ENCODE measurements at places on chromosomes 7 and 10. TPM values are rescaled to one million over a fixed set of nuclear protein-coding genes. Genes with fewer than 3 reads are reported as not detected.

DNA sequence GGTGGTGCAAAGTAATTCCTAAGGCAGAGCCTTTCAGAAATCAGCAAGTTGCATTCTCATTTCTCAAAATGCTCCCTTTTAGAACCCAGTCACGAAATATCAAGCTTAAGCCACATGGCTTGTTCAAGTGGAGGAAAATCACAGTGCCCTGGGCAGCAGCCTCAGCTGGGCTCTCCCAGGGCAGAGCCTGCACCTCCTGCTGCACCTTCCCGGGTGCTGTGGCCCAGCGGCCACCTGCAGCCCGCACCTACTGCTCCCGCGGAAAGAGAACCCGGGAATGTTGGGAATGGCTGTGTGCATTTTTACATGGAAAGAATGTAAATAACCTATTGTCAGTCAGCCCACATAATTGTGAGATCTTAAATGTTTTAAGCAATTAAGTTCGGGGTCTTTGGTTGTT lies 396.5 kb upstream of the VSTM2A start:
- peaks cover 11% of the 10 kb centered on the region for H3K4me1 ChIP-seq
- no peak overlapping the region for H3K4me3 ChIP-seq
- H3K27ac ChIP-seq = no peak overlapping the region
- DNase-seq = peak; percentile 32

- peaks cover 20% of the 10 kb centered on the region for H3K4me1 ChIP-seq
- no peaks in the 10 kb centered on the region for H3K36me3 ChIP-seq
- H3K27ac ChIP-seq = no peak overlapping the region
- DNase-seq = no peak
Observed at GRCh38 chr7:142440219-142440905, 182.5 kb upstream of the PRSS58 start.

GRCh38 chr7:100483722-100484672 lies at the start of gene NYAP1:
Gene NYAP1, plus strand, starts transcription at chr7:100483927. Its CDS starts 1,385 bp downstream, at chr7:100485312.
- H3K4me1 ChIP-seq = peaks cover 23% of the 10 kb centered on the region
- H3K36me3 ChIP-seq = no peaks in the 10 kb centered on the region
- H3K27ac ChIP-seq = no peak within 1 kb of the TSS
- peak; percentile 72 for DNase-seq
- H3K4me3 ChIP-seq = peak within 1 kb of the TSS; percentile 89

GRCh38 chr10:110508159-110508788 lies 10.6 kb downstream of the DUSP5 start:
- no peak for DNase-seq
- no peaks in the 10 kb centered on the region for H3K27me3 ChIP-seq
- H3K4me3 ChIP-seq = no peak overlapping the region

DNA sequence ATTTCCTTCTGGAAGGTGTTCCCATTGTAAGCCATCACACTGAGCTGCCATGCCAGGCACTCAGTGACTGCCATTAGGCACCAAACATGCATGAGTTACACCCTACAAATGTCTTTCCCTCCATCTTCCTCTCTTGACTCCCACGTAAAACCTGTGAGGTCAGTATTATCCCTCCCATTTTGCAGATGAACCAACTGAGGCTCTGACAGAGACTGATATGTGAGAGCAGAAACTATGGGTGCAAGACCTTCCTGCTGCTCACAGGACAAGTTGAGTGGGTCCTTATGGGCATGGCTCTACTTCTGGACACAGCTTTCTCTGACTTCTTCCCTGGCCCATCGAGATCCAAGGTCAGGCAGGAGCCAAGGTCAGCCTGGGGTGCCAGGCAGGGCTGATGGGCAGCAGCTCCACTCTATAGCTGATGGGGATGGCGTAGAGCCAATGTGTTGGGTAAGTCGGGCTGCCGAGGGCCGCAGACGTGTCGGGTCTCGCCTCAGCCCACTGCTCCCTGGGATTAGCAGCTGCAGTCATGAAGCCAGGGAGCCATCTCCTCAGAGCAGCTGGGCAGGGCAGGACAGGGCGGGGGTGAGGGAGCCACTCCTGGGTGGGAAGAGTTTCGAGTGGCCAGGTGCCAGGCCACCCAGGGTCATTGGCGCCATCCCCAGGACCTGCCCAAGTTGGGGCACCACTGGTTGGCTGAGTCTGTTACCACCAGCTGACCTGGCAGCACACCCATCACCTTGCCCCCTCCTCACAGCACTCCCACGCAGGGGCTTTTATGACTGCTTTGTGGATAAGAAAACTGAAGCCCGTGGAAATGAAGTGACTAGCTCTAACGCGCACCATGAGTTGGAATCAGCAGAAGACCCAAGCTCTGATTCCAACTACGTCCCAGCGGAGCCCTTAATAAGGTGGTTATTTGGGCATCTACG lies 117.8 kb upstream of the ZMIZ1 start:
- H3K27me3 ChIP-seq = no peaks in the 10 kb centered on the region
- no peak overlapping the region for H3K4me3 ChIP-seq
- no peaks in the 10 kb centered on the region for H3K4me1 ChIP-seq
- no peaks in the 10 kb centered on the region for H3K36me3 ChIP-seq
- no peak overlapping the region for H3K27ac ChIP-seq

- no peak overlapping the region for H3K4me3 ChIP-seq
- H3K36me3 ChIP-seq = no peaks in the 10 kb centered on the region
- no peaks in the 10 kb centered on the region for H3K27me3 ChIP-seq
- H3K27ac ChIP-seq = no peak overlapping the region
- DNase-seq = no peak
Observed at GRCh38 chr10:89295597-89295996, 6.2 kb upstream of the IFIT2 start.

DNA sequence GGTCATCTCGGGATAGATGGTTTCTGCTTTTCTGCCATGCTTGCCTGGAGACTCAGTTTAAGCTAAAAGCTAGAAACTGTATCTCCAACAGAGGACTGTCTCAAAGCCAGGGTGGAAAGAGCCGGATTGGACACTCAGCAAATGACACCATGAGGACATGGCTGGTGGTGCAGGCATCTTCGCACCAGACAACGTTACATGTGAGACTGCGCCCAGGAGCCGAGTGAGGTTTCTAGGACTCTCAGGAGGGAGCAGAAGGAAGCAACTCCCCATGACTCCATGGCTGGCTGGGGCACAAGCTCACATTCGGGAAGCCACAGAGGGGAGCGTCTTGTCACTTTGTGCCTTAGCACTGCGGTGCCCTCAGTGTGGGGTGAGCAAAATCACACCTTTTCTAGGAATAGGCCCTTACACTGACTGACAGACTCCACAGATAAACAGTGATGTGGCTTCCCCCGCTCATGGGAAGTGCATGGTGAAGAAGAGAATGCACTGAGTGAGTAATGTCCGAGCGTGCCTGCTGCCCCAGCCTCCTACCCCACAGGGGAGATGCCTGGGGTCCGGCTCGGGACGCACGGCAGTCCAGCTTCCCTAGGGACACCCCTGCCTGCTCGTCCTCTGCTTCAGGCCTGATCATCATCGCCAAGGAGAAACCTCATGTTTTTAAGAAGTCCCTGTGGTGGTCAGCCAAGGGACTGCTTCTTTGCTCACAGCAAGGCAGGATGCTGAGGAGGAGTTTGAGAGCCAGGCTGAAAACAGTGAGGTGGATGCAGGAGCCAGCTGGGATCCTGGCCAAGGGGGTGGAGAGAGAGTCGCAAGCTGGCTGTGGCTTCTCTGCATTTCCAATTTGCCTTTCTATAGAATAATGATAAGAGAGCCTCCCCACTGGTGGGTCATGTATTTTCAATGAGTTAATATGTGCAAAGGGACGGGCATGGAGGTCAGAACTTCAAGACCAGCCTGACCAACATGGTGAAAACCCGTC lies 52.2 kb upstream of the FXYD4 start:
- no peak overlapping the region for H3K4me3 ChIP-seq
- no peaks in the 10 kb centered on the region for H3K36me3 ChIP-seq
- peaks cover 15% of the 10 kb centered on the region for H3K4me1 ChIP-seq
- H3K27ac ChIP-seq = no peak overlapping the region
- no peaks in the 10 kb centered on the region for H3K27me3 ChIP-seq

GRCh38 chr7:117284692-117285091 lies 38.2 kb downstream of the WNT2 start:
- no peaks in the 10 kb centered on the region for H3K27me3 ChIP-seq
- no peak overlapping the region for H3K4me3 ChIP-seq
- H3K27ac ChIP-seq = no peak overlapping the region
- H3K36me3 ChIP-seq = no peaks in the 10 kb centered on the region

DNA sequence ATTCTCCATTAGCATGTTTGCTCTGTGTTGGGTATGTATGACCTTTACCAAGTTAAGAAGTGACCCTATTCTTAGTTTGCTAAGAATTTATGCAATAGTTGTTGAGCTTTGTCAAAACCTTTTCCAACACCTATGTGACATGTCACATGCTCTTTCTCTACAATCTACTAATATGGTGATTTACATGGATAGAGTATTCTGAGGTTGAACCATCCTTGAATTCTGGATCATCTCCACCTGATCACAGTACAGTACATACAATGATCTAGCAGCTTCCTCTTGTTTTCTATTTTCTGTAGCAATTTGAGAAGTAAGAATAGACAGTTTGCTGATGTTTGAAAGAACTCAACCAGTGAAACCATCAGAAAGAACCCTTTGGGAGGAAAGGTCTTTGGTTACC lies 101.2 kb upstream of the PDGFA start:
- H3K4me3 ChIP-seq = no peak overlapping the region
- H3K36me3 ChIP-seq = peaks cover 7% of the 10 kb centered on the region
- peak overlapping the region; percentile 61 for H3K27ac ChIP-seq
- no peaks in the 10 kb centered on the region for H3K27me3 ChIP-seq

The ALOX5 gene
- total RNA-seq = 5.7 TPM

DNA sequence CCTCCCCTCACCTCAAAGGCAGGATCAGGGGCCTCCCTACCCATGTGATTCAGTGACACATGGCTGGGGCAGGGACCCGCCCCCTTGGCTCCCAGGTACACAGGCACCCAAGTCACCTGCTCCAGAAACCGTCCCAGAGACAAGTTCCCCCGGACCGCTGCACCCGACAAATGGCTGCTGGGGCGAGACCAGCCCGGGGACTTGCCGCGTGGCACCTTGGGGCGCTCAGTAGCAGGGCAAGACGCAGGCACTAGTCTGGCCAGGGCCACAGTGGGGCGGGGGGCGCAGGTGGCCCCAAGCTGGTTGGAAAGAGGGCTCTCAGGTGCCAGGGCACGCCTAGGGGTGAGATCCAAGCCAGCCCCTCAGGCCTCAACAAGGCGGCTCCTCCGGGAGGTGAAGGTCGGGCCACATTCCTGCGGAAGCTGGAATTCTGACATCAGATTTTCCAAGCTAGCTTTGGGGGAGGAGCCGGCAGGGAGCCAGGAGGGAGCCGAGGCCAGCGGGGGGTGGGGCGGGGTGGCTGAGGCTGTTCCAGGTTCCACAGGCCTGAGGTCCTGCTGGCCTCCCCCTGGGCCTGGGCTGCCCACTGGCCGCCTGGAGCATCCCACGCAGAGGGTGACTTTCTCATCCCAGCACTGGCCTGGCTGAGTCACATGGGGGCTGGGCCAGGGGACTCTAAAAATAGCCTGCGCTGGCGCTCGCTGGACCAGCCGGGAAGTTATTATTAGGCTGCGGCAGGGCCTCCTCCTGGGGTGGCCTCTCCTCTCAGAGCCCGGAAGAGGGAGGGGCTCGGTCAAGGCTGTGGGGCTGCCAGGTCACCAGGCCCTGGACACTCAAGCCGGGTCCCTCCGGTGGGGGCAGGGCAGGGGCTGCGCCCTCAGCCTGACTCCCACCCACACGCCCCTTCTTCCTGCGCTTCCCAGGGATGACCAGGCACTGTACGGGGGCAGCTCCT lies 20.5 kb upstream of the INPP5A start:
- peak overlapping the region; percentile 67 for H3K4me3 ChIP-seq
- no peaks in the 10 kb centered on the region for H3K36me3 ChIP-seq
- H3K4me1 ChIP-seq = peaks cover 26% of the 10 kb centered on the region
- H3K27me3 ChIP-seq = peaks cover 10% of the 10 kb centered on the region

The TAC1 gene
- total RNA-seq = 8.7 TPM

DNA sequence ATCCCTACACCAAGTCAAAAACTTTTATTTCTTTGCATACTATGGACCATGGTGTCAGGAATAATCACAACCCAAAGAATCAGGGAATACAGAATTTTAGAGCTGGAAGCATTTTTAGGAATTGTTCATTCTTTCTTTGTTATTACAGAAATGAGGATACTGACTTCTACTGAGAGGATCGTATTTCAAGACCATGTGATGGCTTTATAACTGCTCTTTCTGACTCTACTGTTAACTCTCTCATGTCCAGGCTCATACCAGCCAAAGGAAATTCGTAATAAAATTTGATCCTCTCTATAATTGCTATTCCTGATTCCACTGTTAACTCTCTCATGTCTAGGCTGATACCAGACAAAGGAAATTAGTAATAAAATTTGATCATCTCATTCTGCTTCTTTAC lies 1050.9 kb upstream of the C7orf33 start:
- H3K27ac ChIP-seq = no peak overlapping the region
- no peak overlapping the region for H3K4me3 ChIP-seq
- DNase-seq = no peak
- H3K27me3 ChIP-seq = no peaks in the 10 kb centered on the region
- H3K4me1 ChIP-seq = no peaks in the 10 kb centered on the region
- peaks cover 4% of the 10 kb centered on the region for H3K36me3 ChIP-seq

DNA sequence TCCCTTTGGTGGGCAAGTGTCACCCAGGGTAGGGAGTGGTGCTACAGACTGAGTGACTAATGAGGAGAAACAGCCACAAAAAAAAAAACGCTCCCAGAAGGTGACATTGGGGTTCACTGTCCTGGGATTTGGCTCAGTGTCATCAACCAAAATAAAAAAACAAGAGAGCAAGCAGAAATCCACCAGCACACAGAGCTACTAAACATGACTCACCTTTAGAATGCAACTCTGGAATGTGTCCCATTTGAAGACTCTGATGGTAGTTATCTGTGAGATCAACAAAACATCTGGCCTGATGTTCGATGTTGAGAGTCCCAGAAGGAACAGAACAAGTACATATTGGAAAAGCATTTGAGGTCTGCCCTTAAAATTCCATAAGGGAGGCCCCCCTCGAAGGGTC lies 200.3 kb upstream of the LYZL2 start:
- DNase-seq = no peak
- H3K27me3 ChIP-seq = no peaks in the 10 kb centered on the region
- no peak overlapping the region for H3K27ac ChIP-seq
- H3K4me3 ChIP-seq = no peak overlapping the region
- peaks cover 5% of the 10 kb centered on the region for H3K4me1 ChIP-seq

Data from GM23338 (cell line).